ENCODE measurements at places on chromosomes 16 and 17.

GRCh38 chr16:81210807-81211206, 27.7 kb upstream of the BCO1 start:
- no peak for DNase-seq

GRCh38 chr17:75457047-75457654, 716 bp downstream of the TMEM94 start:
- DNase-seq, result no peak

GRCh38 chr17:32287804-32288511, 22.3 kb downstream of the RHBDL3 start:
- DNase-seq, result no peak

DNA sequence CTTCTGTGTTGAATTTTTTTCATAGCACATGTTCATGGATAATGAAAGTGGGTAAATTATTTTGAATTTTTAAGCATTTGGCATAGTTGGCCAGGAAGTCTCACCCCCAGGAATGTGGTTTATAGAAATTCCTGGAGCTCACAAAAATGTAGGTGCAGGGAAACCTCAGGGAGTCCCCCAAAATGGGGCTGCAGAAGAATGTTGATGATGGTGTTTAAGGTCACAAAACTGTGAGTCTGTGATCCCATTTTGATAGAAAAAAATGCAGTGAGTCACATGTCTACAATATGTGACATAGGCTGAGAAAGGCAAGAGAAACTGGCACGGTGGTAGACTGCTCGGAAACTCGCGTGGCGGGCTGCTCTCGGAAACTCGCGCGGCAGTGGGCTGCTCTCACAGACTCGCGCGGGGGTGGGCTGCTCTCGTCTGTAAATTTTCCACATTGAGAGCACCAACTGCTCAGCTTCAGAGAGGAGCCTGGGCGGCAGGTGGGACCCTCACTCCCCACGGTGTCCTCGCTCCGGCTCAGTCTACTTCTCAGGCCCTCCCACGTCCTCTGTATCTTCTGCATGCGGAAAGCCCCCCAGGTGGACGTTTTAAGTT, 18.7 kb upstream of the MC1R start:
- no peak for DNase-seq

DNA sequence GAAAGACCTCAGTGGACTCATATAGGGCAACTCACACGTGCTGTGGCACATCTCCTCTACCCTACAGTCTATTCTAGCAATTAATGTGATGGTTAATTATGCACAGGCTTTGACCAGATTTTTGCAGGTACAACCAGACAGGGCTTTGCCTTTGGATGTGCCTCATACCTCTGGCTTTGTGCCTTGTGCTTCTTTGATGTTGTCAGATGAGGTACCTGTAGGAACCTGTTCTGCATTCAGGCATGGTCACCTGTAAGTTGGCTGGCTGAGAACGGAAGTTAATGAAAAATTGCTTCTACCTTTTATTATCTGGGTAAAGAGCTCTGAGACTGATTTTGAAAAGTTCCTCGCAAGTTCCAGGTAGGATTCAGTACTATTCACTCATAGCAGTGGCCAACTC, 462.9 kb upstream of the ZFHX3 start:
- DNase-seq, result no peak

- DNase-seq, result no peak
These were observed 34.0 kb downstream of the ITGB3 start for GRCh38 chr17:47287639-47288038.

- DNase-seq, result peak; percentile 45
These were observed 1.0 kb downstream of the ZNF319 start for GRCh38 chr16:57999366-57999970.

DNA sequence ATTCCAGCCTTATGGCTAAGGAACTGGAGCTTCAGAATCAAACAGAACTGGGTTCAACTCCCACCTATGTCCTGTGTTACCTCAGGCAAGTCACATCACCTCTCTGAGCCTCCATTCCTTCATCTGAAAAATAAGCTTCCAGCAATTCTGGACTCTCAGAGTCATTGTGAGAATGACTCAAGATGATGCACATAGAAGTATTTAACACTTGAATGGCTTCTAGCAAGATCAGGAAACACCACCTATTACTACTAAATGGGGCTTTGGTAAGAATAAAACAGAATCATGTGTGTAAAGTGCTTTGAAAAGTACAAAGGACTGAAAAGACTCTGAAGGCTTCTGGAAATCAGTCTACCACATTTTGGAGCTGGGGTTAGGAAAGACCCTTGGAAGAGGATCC, 30.8 kb upstream of the CALB2 start:
- no peak for DNase-seq

DNA sequence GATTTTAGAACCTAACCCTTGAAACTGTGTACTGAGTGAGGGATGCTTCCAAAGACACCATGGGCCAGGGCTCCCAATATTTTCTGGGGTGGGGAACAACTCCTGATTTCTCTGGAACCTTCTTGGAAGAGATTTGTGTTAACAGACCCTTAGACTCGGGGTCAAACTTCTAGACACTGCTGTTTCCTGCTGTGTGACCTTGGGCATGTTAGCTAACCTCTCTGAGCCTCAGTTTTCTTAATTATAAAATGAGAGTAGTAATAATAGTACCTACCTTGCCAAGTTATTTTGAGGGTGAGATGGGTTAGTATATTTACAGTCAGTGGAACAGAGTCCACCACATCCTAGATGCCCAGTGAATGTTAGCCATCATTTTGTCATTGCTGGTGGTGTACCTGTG, 18.8 kb downstream of the POLR3E start:
- DNase-seq, result no peak

DNA sequence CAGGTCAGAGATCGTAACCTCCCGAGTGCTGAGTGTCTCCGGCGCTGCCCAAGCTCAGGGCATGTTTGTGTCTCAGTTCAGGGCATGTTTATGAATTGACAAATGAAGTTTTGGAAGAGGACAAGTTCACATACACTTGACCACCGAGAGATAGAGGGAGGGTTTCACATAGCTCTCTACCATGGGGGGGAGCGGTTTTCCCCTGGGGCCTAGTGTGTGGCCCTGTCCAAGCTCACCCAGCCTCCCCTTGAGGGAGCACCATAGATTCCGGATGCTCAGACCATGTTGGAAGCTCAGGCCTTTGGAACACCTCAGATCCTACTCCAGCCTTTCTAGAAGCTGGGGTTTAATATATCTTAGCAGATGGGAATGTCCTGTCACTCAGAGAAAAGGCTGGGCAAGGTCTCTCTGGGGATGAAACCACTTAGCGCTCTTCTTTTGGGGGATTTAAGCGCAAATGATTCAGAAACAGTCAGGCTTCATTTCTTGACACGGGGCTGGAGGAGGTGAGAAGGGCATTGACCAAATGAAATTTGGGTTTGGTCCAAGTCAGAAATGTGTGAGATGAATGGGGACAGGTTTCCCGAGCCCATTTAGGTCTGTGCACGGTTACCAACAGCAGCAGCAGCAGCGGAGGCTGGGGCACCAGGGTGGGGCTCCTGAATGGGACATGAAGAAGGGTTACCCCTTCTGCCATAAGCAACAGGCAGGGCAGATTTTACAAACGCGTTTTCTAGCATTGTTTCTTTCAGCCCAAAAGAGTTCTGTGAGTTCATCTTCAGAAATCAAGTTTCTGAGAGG, 96.6 kb downstream of the METRNL start:
- no peak for DNase-seq

DNA sequence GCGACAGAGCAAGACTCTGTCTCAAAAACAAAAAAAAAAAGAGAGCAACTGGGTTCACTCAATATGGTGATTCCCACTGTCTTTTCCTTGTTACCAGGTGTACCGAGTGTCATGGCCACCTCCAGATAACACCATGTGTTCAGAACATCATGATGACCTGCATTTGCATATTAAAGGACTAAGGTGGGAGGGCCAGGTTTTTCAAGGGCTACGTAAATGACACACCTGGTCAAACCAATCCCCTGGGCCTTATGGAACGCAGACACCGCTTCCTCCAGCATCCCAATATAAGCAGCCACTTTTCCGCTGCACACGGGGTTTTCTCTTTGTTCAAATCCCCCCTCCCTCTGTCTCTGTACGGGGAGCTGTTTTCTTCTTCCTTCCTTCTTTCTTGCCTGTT, 29.3 kb downstream of the WSCD1 start:
- no peak for DNase-seq

- DNase-seq, result peak; percentile 36
These were observed 20.4 kb upstream of the WDR45B start for GRCh38 chr17:82668631-82669099.

GRCh38 chr17:67212231-67212630, 32.8 kb downstream of the HELZ start:
- no peak for DNase-seq

- DNase-seq, result no peak
These were observed 5.7 kb downstream of the SMIM5 start for GRCh38 chr17:75638893-75639292.

DNA sequence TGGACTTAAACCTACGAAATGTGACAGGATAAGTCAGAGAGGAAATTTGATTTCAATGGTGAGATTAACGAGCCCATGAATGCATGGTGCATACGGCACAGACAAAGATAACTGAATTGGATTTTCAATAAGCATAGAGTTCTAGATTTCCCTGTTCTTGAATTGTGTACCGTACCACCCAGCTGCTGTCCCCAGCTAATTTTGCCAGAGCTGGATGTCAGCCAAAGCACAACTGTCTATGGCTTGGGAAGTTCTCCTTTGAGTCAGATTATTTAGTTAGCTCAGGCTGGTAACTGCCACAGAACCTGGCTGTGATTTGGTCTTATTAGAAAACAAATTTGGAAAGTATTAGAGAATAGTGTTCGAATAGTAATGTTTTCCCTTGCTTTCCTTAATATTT, 143.1 kb downstream of the CDH13 start:
- no peak for DNase-seq

GRCh38 chr16:81582655-81583441, 138.2 kb downstream of the CMIP start:
- no peak for DNase-seq

GRCh38 chr16:51290442-51291285, 139.6 kb upstream of the SALL1 start:
- DNase-seq, result no peak

- DNase-seq, result no peak
These were observed 21.5 kb upstream of the KRT19 start for GRCh38 chr17:41549596-41550039.

DNA sequence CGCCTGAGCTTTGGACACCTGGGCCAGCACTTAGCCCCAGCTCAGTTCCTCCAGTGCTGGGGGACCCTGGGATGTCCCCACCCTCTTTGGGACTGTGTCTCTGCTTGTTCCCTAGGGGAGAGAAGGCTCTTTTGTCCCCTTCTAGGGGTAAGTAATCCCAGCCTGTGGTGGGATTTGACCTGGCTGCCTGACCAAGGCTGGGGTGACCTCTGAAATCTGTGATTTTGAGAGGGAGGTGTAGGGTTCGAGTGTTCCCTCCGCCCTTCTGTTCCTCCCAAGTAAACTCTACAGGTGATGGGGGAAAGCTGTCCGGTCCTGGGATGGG, 593 bp downstream of the TMEM92 start:
- DNase-seq, result no peak

DNA sequence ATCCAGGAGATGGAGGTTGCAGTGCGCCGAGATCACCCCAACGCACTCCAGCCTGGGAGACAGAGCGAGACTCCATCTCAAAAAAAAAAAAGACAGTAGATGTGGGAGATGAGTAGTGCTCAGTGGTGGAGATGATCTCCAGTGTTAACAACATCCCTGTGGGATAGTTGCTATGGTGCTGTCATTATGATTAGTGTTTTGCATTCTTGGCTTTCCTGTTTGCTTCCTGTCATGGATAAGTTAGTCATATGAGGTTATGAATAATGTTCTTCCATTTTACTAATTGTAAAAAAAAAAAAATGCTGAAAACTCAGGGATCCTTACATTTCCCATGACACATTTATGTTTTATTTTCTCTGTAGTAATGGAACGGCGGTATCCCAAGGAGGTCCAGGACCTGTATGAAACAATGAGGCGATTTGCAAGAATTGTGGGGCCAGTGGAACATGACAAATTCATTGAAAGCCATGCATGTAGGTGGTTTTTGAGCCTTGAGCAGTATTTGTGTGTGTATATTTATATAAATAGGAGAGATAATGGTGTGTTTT, 24.5 kb upstream of the DUSP14 start:
- DNase-seq, result no peak

- DNase-seq, result no peak
These were observed 458.7 kb upstream of the ZFHX3 start for GRCh38 chr16:73506568-73507056.

DNA sequence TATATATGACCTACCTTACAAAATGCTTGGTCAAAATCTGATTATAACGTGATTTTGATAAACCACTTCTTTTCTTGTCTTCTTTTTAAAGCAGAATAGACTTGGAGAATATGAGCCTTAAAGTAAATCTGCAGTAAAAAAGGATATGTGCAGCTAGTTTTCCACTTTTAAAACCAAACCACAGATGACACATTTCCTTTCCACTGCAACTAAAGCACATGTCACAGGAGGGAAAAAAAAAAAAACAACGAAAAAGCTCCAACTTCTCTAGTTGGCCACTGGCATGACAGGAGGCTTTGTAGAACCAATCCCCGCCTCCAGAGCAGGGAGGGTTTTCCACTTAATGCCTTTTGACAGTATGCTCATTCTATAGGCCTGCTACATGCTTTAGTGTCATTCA, at the start of gene EVI2A:
TSS of gene EVI2A (minus strand) at position 142 of the 400 bp plus-strand sequence. CDS start 2,609 bp downstream, outside the sequence.
- DNase-seq, result peak; percentile 88

DNA sequence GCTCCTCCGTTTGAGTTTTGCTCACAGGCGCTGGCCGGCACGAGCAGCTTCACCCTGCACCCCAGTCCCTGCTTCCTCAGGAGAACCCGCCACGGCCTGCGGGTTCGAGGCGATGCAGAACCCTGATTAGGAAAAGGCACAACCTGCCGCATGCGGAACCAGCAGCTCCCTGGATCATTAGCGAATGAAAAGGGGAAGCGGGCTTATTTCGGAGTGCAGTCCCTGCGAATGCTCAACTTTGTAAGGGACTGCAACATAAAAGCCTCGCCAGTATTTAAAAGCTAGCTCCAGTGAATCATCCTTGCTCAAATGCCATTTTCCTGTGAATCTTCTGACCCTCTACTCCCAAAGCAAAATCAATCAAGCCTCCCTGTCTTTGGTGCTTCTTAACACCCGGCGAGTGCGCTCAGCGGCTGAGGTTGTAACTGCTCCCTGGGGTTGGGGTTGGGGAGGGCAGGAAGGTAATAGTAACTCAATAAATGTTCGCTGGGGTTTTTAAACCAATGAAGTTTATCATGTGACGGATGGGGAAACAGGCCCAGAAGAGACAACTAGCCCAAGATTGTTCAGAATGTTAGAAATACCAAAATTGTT, 678 bp upstream of the AKAP10 start:
- DNase-seq, result no peak

DNA sequence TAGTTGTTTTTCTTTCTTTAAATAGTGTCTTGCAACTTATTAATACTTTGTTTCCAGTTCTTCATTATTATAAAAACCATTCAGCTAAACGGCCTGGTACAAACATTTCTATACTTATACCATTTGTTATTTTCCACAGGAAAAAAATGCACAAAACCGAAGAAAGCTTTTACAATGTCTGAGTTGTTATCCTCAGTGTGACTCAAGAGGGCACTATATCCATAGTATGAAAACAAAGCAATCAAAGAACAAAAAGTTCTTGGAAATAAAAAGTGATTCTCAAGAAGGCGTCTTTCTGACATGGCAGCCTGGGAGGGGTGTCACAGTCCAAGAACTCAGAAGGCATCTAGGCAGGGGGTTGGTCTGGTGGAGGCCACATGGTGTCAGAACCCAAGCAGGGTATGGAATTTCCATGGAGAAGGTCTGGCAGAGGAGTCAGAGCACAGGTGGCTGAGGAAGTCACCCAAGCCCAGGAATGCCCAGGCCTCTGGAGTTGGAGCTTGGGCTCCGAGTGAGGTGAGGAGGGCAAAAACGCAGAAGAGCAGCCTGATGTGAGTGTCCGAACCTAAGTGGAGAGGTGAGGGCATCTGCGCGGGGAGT, 70.9 kb upstream of the ATP2A3 start:
- DNase-seq, result no peak

All from CD4-positive, alpha-beta T cell treated with Interleukin-12 subunit alpha and Interleukin-12 subunit beta, for 1 hour (primary cell).